Stimulated activated CD4-positive, alpha-beta T cell treated with anti-CD3 and anti-CD28 coated beads, Interleukin-1b, Interleukin-23, amount 100 ng/mL, for 4 hours (primary cell): ENCODE measurements at places on chromosomes 12 and 14.
A peak's percentile ranks its signal among the peaks of the same experiment; 100 is the strongest.

DNA sequence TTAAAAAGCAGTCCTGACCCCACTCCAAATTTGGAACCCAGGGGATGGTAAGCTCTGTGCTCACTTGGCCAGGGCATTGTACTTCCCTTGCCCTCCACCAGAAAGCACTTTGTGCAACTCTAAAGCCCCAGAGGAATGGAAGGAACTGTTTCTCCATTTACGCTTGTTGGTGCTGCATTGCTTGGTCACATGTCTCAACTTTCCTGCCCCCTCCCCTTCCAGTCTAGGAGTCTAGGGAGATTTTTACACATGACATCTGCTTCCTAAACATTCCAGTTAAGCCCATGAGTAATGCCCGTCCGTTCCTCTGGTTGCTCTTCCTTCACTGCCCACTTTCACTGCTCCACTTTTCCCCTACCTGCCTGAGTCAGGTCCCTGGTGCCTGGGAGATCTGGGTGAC lies 92.6 kb upstream of the MAP1LC3B2 start:
- no peak for DNase-seq

DNA sequence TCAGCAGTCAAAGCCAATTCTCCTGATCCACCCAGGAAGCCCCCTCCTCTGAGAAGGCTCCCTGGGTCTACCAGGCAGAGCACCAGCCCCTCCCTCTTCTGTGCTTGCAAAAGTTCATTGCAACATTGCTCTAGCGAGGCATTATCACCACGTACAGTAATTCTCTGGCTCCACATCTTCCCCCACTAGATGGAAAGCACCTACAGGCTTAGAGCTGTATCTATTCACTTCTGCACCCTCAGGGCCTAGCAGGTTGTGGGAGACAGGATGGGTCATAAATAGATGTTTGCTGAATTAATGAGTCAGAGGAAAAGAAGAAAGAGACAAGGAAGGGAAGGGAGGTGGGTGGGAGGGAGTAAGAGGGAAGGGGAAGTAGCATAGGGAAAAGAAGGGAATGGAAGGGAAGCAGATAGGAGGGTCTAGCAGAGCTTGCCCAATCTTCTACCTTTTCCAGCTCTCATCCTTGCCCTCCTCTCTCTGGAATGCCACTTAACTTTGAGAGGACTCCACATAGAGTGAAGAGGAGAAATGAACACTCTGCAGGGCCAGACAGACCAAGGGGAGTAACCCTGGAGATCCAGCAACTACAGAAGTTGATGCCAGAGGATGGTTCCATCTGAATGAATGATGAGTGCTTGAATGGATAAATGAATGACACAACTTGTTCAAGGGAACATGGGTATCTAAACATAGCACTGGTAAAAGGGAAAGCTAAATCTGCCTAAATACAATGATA lies 42.0 kb upstream of the NT5DC3 start:
- no peak for DNase-seq

- no peak for DNase-seq
Observed at GRCh38 chr12:100953677-100954076, 159.1 kb downstream of the ANO4 start.

- DNase-seq = no peak
Observed at GRCh38 chr12:75481013-75481705, 604 bp downstream of the GLIPR1 start.

DNA sequence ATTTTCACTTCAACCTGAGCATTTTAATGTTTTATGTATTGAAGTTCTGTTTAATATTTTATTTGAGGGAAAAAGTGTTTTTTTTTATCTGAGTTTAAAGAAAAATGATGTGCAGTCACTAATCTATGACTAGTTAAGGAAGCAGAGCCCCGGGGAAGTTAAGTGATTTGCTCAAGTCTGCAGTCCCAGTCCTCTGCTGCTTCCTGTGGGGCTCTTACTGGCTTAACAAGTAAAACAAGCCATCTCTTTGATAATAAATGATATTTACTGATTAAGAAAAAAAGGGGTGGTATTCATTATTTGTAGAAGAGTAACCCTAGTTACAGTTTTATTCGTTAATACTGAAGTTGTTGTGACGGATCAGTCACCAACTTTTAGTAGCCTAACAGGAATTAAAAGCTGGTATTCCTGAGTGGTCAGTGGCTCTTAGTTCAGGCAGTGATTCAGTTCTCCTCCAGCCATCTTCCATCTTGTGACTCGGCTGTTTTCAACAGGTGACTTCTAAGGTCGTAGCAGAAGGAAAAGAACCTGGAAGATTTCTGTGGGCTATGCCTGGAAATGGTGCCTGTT lies 21.7 kb downstream of the BICDL1 start:
- no peak for DNase-seq

DNA sequence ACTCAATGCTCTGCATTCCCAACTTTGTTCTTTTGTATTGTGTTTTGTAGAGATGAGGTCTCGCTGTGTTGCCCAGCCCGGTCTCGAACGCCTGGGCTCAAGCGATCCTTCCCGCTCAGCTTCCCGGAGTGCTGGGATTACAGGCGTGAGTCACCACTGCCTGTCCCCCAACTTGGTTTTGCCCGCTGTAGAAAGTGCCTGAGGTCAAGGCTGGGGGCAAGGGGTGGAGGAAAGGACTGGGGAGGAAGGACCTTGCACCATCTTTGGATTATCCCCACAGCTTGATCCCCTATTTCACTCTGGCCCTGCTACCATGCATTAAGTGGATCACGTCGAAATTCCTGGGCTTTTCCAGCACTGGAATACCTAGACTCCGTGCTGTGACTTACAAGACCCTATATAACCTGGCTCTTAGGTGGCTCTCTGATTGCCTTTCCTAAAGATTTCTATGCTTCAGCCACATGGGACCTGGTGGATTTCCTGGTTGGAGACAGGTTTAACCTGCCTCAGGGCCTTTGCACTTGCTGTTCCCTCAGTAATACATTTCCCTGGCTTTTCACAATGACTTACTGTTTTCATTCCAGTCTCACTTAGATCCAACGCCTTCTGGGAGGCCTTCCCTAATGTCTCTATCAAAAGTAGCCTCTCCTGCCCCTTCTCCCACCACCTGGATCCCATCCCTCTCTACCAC lies 608 bp upstream of the PIANP start:
- no peak for DNase-seq

GRCh38 chr12:9702255-9702654 lies 30.6 kb downstream of the CLECL1 start:
- DNase-seq = no peak

GRCh38 chr14:21997300-21997699 lies 323.7 kb upstream of the OR4E1 start:
- DNase-seq = no peak

GRCh38 chr14:26344596-26344995 lies 253.2 kb downstream of the NOVA1 start:
- DNase-seq = no peak

DNA sequence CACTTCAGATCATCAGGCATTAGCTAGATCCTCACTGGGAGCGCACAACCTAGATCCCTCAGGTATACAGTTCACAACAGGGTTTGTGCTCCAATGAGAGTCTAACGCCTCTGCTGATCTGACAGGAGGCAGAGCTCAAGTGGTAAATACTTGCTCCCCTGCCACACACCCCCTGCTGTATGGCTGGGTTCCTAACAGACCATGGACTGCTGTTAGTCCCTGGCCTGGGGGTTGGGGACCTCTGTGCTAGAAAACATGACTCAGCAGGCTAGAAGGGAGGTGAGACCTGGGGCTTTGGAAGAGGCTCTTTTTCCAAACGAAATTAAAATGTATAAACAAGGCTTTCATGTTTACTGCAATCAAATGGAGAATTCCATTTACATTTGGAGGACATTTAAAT lies 691.1 kb downstream of the FLRT2 start:
- no peak for DNase-seq

GRCh38 chr12:27821259-27821973 lies 41.4 kb upstream of the MANSC4 start:
- peak; percentile 47 for DNase-seq

DNA sequence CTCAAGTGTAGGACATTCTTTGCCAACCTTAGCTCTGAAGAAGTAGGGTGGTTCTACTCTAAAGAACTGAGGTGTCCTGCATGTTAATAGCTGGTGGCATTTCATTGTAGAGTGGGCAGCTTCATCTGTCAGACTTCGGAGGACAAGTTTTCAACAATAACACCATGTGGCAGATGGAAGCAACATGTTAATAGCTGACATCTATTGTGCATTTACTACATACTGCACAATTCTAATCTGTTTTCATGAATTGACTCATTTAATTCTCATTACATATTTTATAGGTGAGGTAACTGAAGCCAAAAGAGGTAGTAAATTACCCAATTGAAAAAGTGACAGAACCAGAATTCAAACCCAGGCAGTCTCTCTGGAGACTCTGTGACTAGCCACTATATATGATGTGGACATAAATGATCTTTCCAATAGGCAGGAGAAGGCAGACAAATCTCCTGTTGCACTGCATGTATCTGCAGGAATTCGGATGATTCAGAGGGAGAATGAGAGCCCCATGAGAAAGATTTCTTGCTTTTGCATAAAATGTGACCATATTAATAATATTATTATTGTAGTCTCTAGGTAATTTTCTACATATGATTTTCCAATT lies 137.2 kb upstream of the E2F7 start:
- no peak for DNase-seq

GRCh38 chr14:75220156-75220555 lies 43.7 kb upstream of the TMED10 start:
- no peak for DNase-seq

- DNase-seq = no peak
Observed at GRCh38 chr12:6097411-6097810, 27.1 kb downstream of the VWF start.

DNA sequence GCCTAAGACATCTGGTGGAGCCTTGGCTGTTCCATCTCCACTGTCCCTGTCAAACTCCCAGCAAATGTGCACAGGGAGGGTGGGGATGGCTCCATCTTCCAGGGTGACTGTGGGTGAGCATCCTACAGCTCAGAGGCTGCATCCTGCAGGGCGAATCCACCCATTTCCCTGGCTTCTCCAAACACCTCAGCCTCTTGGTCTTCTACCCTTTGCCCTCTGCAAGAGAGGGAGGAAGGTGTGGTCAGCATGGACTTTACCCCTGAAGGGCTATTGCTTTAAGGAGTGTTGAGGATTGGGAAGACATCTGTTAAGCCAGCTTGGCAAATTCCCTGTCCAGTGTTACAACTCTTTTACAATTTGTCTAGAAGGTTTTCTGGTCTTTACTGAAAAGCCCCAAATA lies 23.1 kb upstream of the DGLUCY start:
- no peak for DNase-seq

GRCh38 chr14:50334211-50334610 lies 22.1 kb downstream of the DMAC2L start:
- no peak for DNase-seq

- no peak for DNase-seq
Observed at GRCh38 chr12:51318846-51319599, 5.0 kb downstream of the BIN2 start.

DNA sequence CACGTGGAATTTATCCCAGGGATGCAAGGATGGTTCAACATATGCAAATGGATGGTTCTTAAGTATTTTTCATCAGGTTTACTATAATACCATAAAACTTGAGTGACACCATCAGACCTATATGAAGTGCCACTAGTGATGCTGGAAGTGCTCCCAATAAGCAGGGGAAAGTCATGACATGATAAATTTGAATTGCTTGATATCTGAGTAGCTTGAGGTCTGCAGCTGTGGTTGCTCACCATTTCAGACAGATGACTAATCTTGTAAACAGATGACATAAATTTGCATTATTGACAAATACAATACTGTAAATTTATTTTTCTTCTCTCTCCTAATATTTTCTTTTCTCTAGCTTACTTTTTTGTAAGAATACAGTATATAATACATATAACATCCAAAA lies 13.7 kb upstream of the PRPF39 start:
- no peak for DNase-seq

GRCh38 chr12:20368651-20369304 lies 441 bp downstream of the PDE3A start:
- DNase-seq = no peak

- no peak for DNase-seq
Observed at GRCh38 chr14:84288781-84289180, 1241.2 kb upstream of the FLRT2 start.

DNA sequence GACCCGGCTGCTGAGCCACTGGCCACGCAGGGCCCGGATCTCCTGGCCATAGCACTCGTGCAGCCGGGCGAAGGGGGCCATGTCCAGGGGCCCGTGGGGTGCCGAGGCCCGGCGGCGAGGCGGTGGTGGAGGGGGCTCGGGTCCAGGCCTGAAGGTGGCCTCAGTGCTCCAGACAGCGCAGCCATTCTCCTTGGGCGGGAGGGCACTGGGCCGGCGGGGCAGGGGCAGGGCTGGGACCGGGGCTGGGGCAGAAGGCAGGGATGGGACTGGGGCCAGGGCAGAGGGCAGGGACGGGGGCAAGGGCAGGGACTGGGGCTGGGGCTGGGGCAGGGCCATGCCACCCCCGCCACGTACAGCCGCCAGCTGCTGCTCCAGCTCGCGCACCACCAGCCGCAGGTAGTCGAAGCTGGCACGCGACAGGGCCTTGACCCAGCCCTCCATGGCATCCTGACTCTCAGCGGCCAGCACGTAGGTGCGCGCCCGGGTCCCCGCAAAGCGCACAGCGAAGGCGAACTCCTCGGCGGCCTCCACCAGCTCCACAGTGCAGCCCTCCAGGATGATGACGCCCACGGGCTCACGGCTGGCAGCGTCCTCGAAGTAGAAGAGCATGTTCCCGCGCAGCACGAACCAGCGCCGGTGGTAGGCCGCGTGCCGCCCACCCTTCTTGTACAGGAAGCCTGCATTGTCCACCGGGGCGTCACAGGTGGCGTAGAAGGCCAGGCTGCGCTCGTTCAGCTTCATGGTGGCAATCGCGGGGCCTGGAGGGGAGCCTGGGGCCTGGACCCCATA lies 6.0 kb downstream of the PHETA1 start:
- no peak for DNase-seq

DNA sequence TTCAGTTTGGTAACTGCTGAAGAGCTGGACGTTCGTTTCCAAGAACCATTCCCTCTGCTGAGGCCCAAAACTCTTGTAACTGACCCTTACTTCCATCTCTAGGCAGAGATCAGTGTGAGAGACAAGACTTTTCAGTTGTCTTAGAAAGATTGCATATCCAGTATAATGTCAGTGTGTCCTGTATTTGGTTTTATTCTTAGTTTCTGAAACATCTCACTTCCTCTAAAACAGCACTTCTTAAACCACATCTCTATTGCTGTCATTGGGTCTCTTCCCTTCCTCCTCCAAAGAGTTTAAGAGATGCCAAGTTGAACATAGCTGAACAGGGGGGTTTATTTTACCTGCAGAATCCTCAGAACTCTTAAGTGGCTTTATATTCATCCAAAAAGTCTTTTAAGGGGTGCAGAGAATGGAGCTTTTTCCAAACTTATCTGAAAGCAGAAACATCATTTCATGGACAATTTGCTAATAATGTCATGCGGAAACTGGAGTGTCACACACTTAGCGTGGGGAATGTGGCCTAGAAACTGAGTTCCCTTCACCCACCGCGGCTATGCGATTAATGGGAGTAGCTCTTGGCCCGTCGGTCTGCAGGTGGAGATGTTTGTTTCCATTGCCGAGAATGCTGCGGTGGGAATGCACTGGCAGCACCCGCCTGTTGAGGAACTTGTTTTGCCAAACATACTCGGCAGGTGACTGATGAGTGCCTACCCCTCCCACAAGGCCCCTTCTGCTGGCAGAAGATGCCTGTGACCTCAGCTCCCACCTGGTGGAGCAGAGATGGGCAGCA lies 148.2 kb downstream of the ADGRD1 start:
- DNase-seq = no peak
